ENCODE measurements at places on chromosomes 3 and 15. TPM values are rescaled to one million over a fixed set of nuclear protein-coding genes. Genes with fewer than 3 reads are reported as not detected.

DNA sequence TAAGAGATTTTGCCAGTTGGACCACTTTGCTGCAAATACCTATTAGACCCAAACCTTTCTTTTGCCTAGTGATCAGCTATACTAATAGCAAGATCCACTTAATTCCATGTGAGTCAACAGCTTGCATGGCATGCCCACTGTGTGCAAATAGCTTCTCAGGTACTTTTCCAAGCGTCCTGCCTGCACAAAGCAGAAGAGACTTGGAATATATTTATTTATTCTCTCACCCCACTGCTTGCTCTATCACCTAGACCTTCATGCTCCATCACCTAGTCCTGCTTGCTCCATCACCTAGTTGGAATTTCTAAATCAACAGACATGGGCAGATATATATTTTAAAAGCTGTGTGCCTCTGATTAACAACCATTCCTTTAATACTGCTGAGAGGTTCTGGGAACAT lies 47.6 kb downstream of the MBNL1 start:
- H3K27ac ChIP-seq, result peak overlapping the region; percentile 40
- peaks cover 63% of the 10 kb centered on the region for H3K4me1 ChIP-seq
- H3K27me3 ChIP-seq, result no peaks in the 10 kb centered on the region

The CELSR3 gene
- total RNA-seq, result 0.33 TPM

DNA sequence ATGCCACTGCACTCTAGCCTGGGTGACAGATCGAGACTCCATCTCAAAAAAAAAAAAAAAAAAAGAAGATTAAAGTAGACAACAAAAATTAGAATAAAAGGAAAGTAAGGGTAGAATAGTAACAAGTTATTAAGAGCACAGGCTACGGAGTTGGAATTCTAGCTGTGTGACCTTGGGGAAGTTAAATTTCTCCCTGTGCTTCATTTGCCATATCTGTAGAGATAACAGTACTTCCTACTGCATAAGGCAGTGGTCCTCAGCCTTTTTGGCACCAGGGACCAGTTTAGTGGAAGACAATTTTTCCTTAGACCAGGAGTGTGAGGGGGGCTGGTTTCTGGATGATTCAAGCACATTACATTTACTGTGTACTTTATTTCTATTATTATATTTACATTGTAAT lies 28.7 kb upstream of the TMEM42 start:
- no peak overlapping the region for H3K4me3 ChIP-seq
- no peak for DNase-seq
- H3K27ac ChIP-seq, result no peak overlapping the region
- H3K27me3 ChIP-seq, result no peaks in the 10 kb centered on the region
- no peaks in the 10 kb centered on the region for H3K4me1 ChIP-seq
- H3K36me3 ChIP-seq, result no peaks in the 10 kb centered on the region

GRCh38 chr15:56964182-56964581 lies 45.7 kb downstream of the TCF12 start:
- H3K27ac ChIP-seq, result no peak overlapping the region
- H3K4me1 ChIP-seq, result peaks cover 54% of the 10 kb centered on the region
- H3K4me3 ChIP-seq, result no peak overlapping the region
- H3K36me3 ChIP-seq, result no peaks in the 10 kb centered on the region
- DNase-seq, result no peak

DNA sequence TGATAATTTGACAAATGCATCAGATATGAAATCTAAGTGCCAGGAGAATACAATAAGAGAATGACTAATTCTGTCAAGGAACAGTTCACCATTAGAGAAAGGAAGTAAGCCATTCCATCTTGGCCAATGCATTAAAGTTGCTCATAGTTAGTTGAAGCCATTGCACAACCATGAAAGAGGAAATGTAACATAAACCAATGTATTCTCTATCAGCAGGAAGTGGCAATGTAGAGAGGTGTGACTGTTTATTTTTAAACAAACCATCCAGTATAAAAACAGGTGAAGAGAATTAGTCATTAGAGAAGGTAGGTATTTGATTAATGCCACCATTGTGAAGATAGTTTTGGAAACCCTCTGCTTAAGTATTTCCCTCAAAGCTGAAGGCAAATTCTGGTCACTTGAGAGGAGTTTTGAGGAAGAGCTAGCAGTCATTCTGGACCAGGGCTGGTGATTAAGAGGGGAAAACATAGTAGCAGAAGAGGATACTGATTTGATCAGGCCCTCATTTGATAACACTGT lies 10.7 kb upstream of the ANXA2 start:
- no peak overlapping the region for H3K4me3 ChIP-seq
- H3K27me3 ChIP-seq, result no peaks in the 10 kb centered on the region
- H3K27ac ChIP-seq, result no peak overlapping the region

The ZNF385D gene
- 7.7 TPM for total RNA-seq

- no peak overlapping the region for H3K27ac ChIP-seq
- H3K4me3 ChIP-seq, result no peak overlapping the region
- peaks cover 33% of the 10 kb centered on the region for H3K4me1 ChIP-seq
- H3K27me3 ChIP-seq, result no peaks in the 10 kb centered on the region
- no peaks in the 10 kb centered on the region for H3K36me3 ChIP-seq
Observed at GRCh38 chr15:34849364-34849959, 54.1 kb upstream of the ACTC1 start.

The B3GALNT1 gene
- 5.5 TPM for total RNA-seq

DNA sequence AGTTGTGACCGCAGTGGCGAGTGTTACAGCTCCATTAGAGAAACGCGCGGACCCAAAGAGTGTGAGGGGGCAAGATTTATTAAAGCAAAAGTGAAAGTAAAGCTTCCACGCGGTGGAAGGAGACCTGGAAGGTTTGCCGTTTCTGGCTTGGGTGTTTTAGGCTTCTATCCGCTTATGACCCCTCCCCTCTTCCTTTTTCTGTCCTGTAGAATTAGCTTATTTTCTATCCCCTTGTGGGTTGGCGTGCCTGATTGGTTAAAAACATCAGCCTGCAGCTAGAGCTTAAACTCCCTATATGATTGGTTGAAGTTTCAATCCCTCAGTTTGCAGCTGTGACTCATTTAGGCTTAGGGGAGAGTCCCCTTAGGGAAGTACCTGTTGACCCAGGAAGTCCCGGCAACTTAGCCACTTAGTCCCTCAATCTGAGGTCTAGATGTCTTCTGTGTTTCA lies 39.6 kb downstream of the C3orf38 start:
- no peak for DNase-seq
- H3K4me3 ChIP-seq, result no peak overlapping the region
- no peak overlapping the region for H3K27ac ChIP-seq
- no peaks in the 10 kb centered on the region for H3K4me1 ChIP-seq
- no peaks in the 10 kb centered on the region for H3K36me3 ChIP-seq

DNA sequence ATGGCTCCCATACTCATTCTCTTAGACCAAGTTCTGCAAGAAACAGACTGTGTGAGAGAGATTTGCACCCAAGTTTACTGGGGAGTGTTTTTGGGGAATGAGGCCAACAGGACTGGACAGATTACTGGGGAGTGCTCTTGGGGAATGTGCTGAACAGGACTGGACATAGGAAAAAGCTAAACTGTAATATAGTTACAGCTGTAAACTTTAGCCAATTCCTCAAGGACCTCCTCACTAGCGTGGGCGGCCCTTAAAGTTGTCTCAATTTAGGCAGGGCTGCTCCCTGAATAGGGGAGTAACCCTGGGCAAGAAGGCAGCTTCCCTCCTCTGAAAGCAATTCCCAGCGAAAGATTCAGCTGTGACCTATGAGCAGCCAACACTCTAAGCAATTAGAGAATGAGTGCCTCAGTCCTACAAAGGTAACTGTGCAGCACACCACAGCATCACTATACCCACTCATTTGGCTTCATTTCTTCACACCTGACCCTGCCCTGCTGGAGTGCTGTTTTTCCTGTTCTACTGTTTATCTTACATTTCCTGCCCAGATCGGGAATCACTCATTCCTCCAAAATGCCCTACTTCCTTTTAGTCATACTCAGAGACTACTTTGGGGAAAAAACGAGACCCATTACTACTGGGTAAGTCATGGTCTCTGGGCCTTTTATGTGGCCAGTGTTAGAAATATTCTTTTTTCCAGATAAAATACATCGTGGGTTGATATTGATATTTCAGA lies 41.3 kb upstream of the TRIM42 start:
- no peaks in the 10 kb centered on the region for H3K4me1 ChIP-seq
- no peak overlapping the region for H3K27ac ChIP-seq
- H3K4me3 ChIP-seq, result no peak overlapping the region
- no peak for DNase-seq
- H3K36me3 ChIP-seq, result no peaks in the 10 kb centered on the region

The MYD88 gene
- total RNA-seq, result 25.0 TPM

DNA sequence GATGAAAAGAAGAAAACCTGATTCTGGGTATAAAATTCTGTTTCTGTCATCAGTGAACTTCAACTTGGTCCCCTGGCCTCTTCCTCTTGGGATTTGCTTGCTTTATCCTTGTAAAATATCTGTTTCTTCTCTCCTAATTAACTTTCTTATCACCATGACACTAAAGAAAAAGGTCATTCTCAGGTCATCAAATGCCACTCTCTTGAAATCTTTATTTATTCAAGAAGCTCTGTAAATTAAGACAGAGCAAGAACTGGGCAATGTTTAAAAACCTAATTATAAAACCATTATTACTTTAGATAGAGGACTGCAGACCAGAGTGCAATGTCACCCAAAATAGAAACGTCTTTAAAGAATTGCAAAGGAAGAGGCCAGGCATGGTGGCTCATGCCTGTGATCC lies 6.0 kb upstream of the LIPC start:
- no peak overlapping the region for H3K27ac ChIP-seq
- H3K4me3 ChIP-seq, result no peak overlapping the region
- no peaks in the 10 kb centered on the region for H3K36me3 ChIP-seq
- H3K4me1 ChIP-seq, result peaks cover 13% of the 10 kb centered on the region
- no peaks in the 10 kb centered on the region for H3K27me3 ChIP-seq

GRCh38 chr3:61608711-61609110 lies 47.3 kb downstream of the PTPRG start:
- H3K4me1 ChIP-seq, result peaks cover 8% of the 10 kb centered on the region
- no peaks in the 10 kb centered on the region for H3K36me3 ChIP-seq
- DNase-seq, result no peak

The GPR15 gene
- total RNA-seq, result not detected

DNA sequence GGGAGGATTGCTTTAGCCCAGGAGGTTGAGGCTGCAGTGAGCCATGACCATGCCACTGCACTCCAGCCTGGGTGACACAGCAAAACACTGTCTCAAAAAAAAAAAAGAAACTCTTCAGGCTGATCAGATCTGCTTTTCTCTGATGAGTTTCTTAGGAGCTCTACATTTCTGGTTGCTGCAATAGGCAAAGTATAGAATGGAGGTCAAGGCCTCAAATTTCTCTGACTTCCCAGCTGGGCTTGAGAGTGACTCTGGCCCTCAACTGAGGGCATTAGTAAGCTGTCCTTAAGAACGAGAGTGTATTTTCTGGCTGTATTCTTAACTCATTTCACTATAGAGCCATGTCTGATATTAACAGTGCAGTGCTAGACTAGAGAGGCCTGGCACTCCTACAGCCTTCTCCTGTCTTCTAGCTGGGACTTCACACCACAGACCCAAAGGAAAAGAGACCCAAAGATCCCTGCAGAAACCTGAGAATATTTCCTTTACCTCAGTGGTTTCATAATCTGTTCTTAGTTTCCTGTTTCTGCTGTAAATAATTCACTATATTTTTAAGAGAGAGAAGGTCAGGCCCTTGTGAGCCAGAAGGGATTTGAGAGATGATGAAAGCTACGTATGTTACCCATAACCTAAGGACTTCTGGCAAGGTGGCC lies 2.0 kb upstream of the NR1I2 start:
- no peaks in the 10 kb centered on the region for H3K36me3 ChIP-seq
- no peaks in the 10 kb centered on the region for H3K27me3 ChIP-seq
- DNase-seq, result no peak
- no peak overlapping the region for H3K27ac ChIP-seq

GRCh38 chr3:155495387-155495786 lies 201.9 kb upstream of the STRIT1 start:
- H3K4me1 ChIP-seq, result no peaks in the 10 kb centered on the region
- no peak overlapping the region for H3K4me3 ChIP-seq
- no peaks in the 10 kb centered on the region for H3K27me3 ChIP-seq
- DNase-seq, result no peak
- no peak overlapping the region for H3K27ac ChIP-seq
- H3K36me3 ChIP-seq, result no peaks in the 10 kb centered on the region

- H3K27me3 ChIP-seq, result no peaks in the 10 kb centered on the region
- H3K27ac ChIP-seq, result peak overlapping the region; percentile 33
- H3K4me3 ChIP-seq, result no peak overlapping the region
- no peaks in the 10 kb centered on the region for H3K36me3 ChIP-seq
- H3K4me1 ChIP-seq, result peaks cover 24% of the 10 kb centered on the region
Observed at GRCh38 chr3:99503350-99503749, 135.0 kb upstream of the COL8A1 start.

- no peak for DNase-seq
- no peak overlapping the region for H3K4me3 ChIP-seq
- H3K4me1 ChIP-seq, result peaks cover 11% of the 10 kb centered on the region
- no peak overlapping the region for H3K27ac ChIP-seq
Observed at GRCh38 chr3:179528772-179529171, 34.0 kb upstream of the ACTL6A start.

DNA sequence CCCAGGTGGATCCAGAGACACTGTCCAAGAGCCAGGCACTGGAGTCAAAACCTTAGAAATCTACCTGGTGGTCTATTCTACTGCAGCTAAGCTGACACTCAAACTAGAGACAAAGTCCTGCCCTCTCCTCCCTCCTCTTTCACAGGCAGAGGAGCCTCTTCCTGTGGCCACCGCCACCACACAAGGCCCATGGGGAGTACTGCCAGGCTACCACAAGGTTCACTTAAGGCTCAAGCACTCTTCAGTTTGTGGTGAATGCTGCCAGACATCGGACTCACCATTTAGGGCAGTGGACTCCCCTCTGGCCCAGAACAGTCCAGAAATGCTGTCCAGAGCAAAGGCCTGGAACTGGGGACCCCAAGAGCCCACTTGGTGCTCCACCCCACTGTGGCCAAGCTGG lies 160.9 kb downstream of the ADAMTS17 start:
- no peaks in the 10 kb centered on the region for H3K27me3 ChIP-seq
- no peak overlapping the region for H3K4me3 ChIP-seq
- H3K36me3 ChIP-seq, result no peaks in the 10 kb centered on the region

The ELL3 gene
- total RNA-seq, result 5.0 TPM

DNA sequence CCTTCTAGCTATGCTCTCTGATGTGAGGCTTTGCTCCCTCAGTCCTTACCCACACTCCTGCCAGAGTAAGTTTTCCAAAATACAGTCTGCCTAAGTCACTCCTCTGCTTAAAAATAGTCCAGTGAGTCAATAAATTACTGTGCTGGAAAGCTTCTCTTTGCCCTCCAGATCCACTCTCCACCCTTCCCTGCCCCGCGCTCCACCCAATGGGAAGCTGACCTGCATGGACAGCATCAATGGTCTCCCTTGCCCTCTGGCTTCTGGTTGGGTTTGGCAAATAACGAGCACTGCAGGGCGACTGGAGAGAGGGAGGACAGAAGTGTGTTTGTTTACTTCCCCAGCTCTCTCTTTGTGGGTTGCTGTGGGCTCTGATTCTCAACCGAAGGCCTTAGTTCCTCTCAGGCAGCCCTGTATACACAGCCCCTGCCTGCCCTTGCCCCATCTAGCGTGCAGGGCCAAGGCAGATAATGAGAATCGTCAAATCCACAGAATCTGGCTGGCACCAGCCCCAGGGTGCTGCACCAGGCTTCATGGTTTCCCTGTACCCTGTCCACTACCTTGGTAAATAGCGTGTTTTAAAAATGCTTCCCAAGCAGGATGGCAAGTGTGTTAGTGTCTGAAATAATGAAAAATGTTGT lies 110.4 kb downstream of the ADAMTSL3 start:
- H3K4me1 ChIP-seq, result peaks cover 13% of the 10 kb centered on the region
- peak overlapping the region; percentile 26 for H3K27ac ChIP-seq
- no peaks in the 10 kb centered on the region for H3K27me3 ChIP-seq
- no peak overlapping the region for H3K4me3 ChIP-seq
